ENCODE measurements at places on chromosomes 6 and 20.

GRCh38 chr6:5497896-5498578 lies 236.7 kb downstream of the FARS2 start:
- peak; percentile 20 for DNase-seq

- no peak for DNase-seq
Observed at GRCh38 chr6:8268606-8269005, 166.3 kb upstream of the EEF1E1 start.

- no peak for DNase-seq
Observed at GRCh38 chr20:9458138-9458796, 56.1 kb upstream of the LAMP5 start.

GRCh38 chr20:15406072-15406471 lies 1068.7 kb upstream of the FLRT3 start:
- DNase-seq = no peak

DNA sequence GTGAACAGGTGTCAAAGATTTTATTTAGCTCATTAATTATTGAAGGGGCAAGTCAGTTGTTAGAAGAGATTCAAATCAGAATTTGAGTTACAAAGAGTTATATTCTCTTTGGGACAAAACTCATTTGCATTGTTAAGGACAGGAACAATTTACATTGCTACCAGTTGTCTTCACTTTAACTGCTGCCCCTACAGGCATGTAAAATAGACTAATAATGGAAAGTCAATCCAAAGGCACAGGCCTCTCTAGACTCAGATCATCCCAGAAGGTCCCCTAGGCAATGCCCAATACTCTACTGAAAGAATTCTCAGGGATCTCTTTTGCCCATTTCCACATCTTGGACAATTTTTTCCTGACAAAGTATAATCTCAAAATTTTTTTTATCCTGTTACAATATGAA lies 95.7 kb downstream of the SCP2D1 start:
- DNase-seq = no peak
